DMS53 (cell line): ENCODE measurements at places on chromosomes 4 and X.
A peak's percentile ranks its signal among the peaks of the same experiment; 100 is the strongest.

GRCh38 chr4:166092797-166093290 lies 219.8 kb downstream of the TLL1 start:
- peak; percentile 3 for DNase-seq

GRCh38 chr4:1091561-1091995 lies 21.8 kb downstream of the RNF212 start:
- DNase-seq = no peak

- DNase-seq = peak; percentile 14
Measured at GRCh38 chrX:13569479-13570260, at the start of gene EGFL6. TSS of gene EGFL6 (plus strand) at chrX:13569601. CDS start at chrX:13569862, 261 bp downstream.

GRCh38 chr4:169268951-169269760 lies 1.6 kb downstream of the SH3RF1 start:
- no peak for DNase-seq

DNA sequence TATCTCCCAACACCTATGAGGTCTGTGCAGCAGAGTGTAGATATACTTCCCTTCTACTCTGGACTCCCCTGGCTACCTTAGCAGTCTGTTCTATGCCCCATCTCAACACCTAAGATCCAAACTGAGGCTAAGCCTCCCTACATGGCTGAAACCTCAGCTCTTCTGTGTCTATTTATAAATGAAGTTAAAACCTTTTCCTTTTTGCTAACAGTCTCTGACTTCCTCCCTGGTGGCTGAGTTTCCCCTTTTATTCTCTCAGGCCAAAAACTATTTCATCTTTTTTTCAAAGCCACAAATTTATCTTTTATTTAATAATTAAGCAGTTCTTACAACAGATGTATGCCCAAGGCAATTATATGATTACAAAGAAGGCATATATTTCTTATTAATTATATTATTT lies 111.8 kb upstream of the STIM2 start:
- no peak for DNase-seq

GRCh38 chr4:4950561-4951290 lies 68.5 kb downstream of the CYTL1 start:
- DNase-seq = no peak

DNA sequence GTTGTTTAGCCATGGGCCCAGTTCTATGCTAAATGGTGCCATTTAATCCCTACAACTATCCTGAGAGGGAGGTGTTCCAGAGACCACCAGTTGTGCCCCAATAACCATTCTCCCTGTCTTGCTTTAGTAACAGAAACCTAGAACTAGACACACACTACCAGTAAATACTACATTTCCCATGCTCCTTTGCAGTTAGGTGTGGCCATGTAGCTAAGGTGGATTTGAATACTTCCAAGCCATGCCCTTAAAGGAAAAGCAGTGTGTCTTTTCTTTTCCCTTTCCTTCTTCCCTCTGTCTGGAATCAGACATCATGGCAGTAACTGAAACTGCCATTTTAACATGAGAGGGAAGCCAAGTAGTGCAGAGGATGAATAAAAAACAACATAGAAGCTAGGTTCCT lies 90.9 kb upstream of the TMEM33 start:
- DNase-seq = no peak

GRCh38 chrX:137651647-137652046 lies 85.7 kb downstream of the ZIC3 start:
- no peak for DNase-seq

DNA sequence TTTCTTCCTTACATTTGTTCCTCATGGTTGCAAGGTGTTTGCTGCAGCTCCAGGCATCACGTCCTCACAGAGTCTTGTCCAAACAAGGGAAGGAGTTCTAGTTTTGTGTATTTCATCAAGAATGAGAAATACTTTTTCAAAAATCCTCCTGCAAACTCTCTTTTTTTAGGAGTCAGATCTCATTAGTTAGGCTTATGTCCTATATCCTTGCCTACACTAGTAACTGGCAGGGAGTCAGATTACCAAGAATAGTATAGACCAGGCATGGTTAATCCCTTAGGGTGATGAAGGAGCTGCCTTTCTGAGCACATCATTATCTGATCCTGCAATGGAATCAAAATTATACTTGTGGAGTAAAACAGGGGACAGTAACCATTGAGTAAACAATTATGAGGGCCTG lies 160.4 kb downstream of the SHROOM3 start:
- DNase-seq = no peak

DNA sequence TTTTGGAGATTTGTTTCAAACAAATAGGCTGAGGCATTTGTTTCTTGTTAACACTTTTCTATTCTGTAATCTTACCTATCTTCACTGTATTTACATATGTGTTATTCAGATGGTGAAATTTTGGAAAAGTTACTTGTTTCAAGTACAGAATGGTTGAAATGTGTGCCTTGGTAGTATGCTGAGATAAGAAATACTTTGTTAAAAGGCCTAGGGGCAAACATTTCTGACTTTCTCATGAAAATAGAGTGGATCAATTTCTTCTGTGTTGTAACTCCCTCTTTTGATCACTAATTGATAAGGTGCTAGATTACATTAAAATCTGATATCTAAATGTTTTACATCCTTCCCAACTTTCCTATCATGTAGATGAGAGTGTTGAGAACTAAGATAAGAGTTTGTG lies 18.1 kb downstream of the USO1 start:
- DNase-seq = no peak

GRCh38 chr4:107183155-107183774 lies 147.2 kb upstream of the DKK2 start:
- peak; percentile 75 for DNase-seq

DNA sequence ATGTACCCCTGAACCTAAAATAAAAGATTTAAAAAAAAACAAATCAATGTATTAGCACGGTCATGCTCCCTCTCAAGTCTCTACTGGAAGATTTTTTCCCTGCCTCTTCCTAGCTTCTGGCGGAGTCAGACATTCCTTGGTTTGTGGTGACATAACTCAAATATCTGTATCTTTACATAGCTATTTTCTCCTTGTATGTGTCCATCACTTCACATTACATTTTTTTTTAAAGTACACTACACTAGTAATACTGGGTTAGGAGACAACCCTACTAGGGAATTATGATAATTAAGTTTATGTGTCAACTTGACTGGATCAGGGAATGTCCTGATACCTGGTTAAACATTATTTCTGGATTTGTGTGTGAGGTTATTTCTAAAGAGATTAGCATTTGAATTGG lies 1197.9 kb downstream of the TECRL start:
- DNase-seq = no peak

- DNase-seq = peak; percentile 91
Measured at GRCh38 chrX:39726771-39727170, 371.0 kb downstream of the BCOR start.

GRCh38 chr4:39062094-39062769 lies at the start of gene KLHL5:
TSS of gene KLHL5 (plus strand) at chr4:39062232. CDS start at chr4:39062653, 421 bp downstream.
- DNase-seq = no peak

GRCh38 chr4:24042094-24042493 lies 152.2 kb upstream of the PPARGC1A start:
- DNase-seq = no peak

- DNase-seq = no peak
Measured at GRCh38 chrX:134891652-134892051, 99.1 kb upstream of the SMIM10 start.

GRCh38 chrX:37685381-37686359 lies at the start of gene XK:
TSS of gene XK (plus strand) at chrX:37685791. CDS start at chrX:37685962, 171 bp downstream.
- DNase-seq = peak; percentile 84

DNA sequence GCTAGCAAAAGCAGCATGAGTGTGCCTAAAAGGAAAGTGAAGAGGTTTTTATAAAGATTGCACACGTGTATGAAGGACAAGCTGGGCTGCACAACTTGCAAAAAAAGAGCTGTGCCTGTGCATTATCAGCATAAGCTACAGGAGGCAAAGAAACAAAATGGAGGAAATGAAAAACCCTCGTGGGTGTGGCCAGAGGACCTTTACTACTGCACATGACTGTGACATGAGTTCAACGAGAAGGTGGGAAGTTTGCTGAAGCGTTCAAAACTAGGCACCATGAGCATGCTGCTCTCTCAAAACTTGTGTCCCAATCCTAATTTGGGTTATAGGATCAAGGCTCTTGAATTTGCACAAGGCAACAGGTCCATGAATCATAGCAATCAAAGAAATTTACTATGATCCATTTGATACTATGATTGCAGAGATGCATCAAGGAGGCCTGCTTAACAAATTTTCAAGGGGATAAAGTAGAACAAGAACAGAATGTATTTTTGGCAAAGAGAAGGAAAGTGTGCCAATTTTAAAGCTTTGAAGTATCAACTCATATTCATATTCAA lies 38.1 kb upstream of the CXorf38 start:
- DNase-seq = no peak

GRCh38 chrX:72201836-72202536 lies 20.4 kb downstream of the PIN4 start:
- DNase-seq = no peak

DNA sequence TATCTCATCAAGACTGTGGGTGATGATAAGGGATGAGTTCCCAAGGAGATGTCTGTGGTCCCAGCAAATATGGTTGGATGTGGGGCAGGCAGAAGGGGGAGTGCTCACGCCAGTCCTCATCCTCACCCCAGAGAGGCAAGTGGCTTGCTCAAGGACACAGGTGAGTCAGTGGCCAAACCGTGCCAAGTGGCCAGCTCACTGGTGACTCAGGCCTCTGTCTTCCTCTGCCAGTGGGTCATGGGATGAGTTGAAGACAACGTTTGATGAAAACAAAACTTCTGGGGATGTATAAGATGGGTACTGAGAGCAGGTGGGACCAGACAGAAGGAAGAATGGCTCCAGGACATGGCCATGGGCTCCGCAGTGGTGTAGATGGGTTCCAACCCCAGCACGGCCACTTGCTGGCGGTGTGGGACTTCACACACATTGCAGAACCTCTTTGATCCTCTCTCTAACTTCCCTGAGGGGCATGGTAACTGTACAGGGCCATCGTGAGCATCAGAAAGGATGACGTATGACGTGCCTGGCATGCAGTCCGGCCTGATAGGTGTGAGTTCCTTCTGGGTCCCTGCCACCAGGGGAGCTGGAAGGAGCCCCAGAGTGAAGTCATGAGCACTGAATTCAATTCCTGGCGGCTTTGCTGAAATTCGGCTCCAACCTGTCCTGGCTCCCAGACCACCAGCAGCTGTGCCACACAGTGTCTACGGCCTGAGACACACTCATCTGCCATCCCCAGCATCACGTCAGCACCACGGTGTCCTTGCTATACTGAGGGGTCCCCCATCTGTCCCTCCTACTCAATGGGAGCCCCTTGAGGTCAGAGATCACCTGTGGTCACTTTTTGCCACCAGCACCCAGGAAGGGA lies 41.3 kb upstream of the GPR78 start:
- DNase-seq = peak; percentile 87

GRCh38 chr4:102333787-102334186 lies 11.5 kb downstream of the SLC39A8 start:
- DNase-seq = no peak

DNA sequence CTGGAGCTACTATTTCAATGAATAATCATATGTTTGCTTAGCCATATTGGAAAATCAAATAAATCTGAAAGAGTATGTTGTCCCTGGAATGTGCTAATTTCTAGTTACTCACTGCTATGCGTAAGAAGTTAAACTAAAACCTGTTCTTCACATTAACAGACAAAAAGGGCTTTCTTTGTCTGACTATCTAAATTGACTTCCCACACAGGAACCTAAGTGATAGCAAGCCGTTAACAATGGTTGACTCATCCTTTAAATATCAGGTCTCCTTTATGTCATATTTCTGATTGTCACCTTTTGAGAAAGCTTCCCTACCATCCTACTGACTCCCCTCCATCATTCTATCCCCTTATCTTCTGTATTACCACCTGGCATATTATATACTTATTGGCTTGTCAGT lies 81.4 kb downstream of the AMELX start:
- peak; percentile 1 for DNase-seq

- DNase-seq = peak; percentile 78
Measured at GRCh38 chrX:119093991-119094735, 21.4 kb downstream of the CT47C1 start.

- peak; percentile 89 for DNase-seq
Measured at GRCh38 chr4:44237643-44238042, 211.0 kb downstream of the KCTD8 start.

DNA sequence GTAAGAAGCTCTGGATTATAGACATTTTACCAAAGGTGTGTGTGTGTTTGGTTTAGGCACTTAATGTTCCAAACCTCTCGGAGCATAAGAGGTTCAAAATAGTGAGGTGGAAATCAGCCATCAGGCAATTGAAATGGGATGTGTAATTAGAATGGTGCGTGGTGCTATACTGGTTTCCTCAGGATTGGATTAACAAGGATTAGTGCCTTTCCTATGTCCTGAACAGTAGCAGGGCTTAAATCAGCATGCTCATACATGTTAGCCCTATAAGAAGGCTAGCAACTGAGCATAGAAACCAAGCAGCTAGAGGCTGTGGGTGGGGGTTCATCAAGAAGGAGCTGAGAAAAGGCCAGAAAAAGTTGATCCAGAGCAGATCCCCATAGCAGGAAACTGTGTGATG lies 256.8 kb upstream of the CXXC4 start:
- DNase-seq = no peak

GRCh38 chrX:44733931-44734330 lies 109.9 kb upstream of the DUSP21 start:
- no peak for DNase-seq

GRCh38 chr4:3434881-3435685 lies 6.7 kb upstream of the HGFAC start:
- DNase-seq = no peak

GRCh38 chrX:85851418-85851817 lies 195.9 kb downstream of the CHM start:
- peak; percentile 76 for DNase-seq

DNA sequence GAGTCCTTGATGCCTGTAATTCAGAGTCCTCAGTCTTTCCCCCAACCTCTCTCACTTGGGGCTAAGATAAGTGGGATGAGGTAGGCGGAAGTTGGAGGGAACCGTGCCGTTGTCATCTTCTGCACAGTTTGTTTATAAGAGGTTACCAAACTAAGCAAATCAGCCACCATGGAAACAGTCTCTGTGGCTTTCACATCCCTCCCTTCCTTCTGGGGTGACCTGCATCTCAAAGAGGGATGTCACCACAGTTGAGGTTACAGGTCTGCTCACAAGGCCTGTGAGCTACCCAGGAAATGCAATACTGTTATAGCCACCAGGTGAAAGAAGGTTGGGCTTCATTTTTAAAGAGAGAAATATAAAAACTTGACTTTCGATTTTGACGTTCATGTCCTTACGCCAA lies 26.3 kb downstream of the RTL5 start:
- DNase-seq = no peak

- DNase-seq = peak; percentile 56
Measured at GRCh38 chrX:120791013-120791643, 84.5 kb downstream of the CT47B1 start.

- DNase-seq = no peak
Measured at GRCh38 chr4:106775636-106776035, 260.5 kb downstream of the DKK2 start.
